Stimulated activated CD8-positive, alpha-beta memory T cell treated with anti-CD3 and anti-CD28 coated beads, Interleukin-15, amount 100 ng/mL, for 4 hours (primary cell): ENCODE measurements at places on chromosomes 7 and 10.

- DNase-seq: no peak
Observed at GRCh38 chr10:11451640-11452260, 159.7 kb downstream of the USP6NL start.

DNA sequence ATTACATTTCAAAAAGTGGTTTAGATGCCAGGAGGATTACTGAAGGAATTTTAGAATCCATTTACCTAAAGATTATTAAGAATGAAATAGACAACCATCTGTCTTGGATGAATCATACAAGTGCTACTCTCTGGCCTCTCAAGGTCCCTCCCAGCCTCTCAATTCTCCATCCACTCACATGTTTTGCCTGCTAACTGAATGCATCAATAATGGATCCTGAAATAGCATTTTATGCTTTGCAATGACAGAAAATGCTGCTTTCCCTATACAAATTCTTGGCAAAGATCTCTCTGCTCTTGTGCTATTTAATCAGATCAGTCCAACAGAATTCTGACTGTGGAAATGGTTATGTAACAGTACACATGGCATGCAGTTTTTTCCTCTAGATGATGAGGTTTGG, 68.1 kb downstream of the HBP1 start:
- no peak for DNase-seq

- DNase-seq: no peak
Observed at GRCh38 chr10:31213959-31214358, 105.1 kb upstream of the ZEB1 start.

DNA sequence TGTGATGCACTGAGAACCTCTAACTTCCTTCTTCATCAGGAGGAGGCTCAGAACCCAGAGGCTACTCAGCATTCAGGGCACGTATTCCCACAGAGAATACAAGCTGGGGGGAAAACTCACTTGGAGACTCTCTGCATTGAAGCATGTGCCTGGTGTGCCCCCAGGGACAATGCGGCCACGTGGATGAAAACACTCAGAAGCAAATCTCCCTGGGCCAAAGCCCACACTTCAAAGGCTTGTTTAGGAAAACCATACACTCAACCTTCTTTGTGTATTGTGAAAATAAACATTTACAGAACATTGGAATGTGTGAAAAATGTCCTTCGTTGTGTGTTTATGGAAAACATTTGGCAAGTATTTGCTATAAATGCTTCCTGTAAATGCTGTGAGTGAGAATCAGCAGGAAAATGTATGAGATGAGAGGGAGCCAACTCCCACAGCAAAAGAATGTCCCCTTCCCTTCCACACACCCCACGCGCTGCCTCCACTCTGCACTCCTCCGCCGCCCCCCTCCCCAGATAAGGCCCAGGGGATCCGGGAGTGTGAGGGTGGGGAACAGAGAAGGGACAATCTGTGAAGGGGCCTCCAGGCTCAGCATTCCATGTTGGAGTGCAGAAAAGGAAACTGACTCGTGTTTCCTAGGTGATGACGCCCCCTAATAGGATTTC, 339.5 kb downstream of the ELMO1 start:
- no peak for DNase-seq

- DNase-seq: no peak
Observed at GRCh38 chr7:46932676-46933424, 649.1 kb downstream of the TNS3 start.

DNA sequence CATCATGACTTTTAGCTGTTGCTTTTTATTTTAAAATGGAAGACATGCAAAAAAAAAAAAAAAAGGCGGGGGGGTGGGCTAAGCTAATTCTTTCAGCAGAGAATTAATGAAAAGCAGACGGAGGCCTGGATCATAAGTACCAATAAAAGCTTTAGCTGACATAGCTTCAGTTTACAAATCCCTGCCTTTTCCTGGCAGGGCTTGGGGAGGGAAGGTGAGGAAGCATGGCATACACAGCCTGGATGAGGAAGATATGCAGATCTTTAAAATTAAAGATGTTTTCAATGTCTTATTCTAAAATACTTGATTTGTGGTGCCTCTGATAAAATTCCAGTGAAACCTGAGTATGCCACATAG, 57.0 kb downstream of the ICA1 start:
- no peak for DNase-seq

- no peak for DNase-seq
Observed at GRCh38 chr7:158049271-158049670, 538.4 kb downstream of the PTPRN2 start.

GRCh38 chr10:62813453-62813852, 2.7 kb downstream of the EGR2 start:
- no peak for DNase-seq

- DNase-seq: no peak
Observed at GRCh38 chr7:8831376-8831775, 398.0 kb downstream of the NXPH1 start.

DNA sequence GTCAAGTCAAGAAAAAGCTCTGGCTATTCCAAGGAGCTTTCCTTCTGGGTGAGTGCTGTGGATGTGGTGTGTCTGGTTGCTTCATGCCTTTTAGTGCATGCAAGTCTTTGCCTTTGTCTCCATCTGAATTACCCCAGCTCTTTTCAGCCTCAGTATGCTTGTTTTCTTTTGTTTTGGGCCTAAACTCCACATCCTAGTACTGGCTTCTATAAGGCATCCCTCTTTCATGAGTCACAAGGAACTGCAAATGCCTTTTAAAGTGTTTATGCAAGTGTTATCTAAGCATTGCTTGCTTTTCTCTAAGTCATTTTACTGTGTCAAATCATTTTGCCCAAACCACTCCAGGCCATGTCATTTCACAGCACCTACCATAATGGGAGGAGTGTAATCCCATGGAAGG, 132.1 kb downstream of the PLCE1 start:
- DNase-seq: no peak

DNA sequence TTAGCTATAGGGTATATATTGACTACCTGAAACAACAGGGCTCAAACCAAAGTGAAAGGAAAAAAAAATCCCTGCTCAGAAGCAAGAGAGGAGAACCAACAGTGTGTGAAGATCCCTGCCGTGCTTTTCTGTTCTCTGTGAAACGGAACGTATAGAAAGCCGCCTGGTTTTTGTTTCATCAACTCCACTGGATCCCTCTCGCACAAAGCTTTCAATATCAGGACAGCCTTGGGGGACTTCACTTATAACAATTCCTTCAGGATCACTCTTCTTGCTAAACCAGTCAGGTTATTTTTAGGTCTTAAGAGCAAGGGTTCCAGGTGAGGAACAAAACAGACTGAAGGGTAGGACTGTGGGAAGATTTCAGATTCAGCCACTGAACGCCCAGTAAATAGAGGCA, 151.1 kb upstream of the CACNA2D1 start:
- DNase-seq: no peak

GRCh38 chr10:69057261-69057950, 30.5 kb upstream of the SRGN start:
- DNase-seq: no peak

DNA sequence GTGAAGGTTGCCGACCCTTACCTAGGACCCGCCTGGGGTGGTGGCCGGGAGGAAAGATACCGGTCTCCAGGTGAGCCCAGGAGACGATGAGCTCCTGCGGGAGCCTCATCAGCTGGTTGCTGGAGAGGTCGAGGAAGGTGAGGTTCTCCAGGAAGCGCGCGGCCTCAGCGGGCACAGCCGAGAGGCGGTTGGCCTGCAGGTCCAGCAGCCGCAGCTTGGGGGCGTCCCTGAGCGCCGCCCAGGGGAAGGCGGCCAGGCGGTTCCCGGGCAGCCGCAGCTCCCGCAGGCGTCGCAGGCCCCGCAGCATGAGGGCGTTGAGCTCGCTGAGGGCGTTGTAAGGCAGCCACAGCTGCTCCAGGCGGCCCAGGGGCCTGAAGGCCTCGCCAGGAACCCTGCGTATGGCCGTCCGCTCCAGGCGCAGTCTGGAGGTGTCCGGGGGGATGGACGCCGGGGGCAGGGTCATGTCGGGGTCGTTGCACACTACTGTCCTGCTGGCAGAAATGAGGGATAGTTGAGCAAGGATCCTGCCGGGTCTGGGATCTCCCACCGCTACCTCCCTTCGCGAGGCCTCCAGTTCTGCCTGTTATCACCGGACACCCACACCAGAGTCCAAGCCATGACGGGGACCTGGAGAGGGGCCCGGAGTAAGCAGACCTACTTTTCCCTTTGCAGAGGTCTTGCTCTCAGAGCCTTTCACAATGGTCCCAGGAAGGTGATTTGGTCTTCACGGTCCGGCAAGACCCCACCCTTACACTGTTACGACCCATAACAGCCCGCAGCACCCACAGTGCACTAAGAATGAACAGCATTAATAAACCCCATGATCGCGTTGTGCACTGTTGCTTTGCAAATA, 3.9 kb downstream of the LRIT1 start:
- no peak for DNase-seq

GRCh38 chr7:44100458-44101302, 3.5 kb upstream of the AEBP1 start:
- no peak for DNase-seq

GRCh38 chr10:31702005-31702404, 226.6 kb downstream of the ARHGAP12 start:
- no peak for DNase-seq

- no peak for DNase-seq
Observed at GRCh38 chr10:68474021-68474420, 2.2 kb upstream of the DNA2 start.

DNA sequence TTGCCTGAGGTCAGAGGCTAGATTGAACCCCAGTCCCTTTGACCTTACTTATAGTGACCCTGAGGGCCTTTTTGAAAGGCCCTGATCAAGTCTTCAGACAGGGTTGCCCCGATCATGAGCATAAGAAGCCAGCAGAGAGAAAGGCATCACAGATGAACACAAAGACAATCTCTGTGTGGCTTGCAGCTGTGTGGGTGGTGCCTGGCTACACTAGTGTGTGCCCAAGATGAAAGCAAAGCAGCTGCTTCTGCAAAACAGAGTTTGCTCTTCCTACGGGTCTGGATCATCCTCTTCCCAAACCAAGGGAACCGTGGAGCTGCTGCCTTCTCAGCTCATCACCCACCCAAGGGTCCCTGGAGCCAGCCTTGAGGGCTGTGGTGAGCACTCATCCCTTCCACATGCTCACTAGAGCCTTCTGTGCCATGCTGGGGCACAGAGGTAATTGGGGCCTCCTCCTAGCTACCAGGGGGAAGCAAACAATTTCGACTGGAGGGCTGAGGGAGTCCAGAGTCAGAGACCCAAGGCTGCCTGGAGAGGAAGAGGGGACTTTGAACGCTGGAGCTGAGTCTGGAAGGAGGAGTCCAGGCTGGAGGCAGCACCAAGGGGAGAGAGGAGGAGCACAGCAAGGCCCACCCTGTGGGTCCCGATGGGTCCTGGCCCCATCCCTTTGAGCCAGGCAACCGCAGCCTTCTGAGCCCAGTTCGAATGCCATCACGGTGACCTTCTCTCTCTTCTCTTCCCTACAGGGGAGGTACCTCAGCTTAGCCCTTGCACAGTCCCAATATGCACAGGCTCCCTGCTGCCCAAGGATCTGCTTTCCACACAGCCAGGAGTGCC, 42.3 kb downstream of the ANTXRL start:
- no peak for DNase-seq

DNA sequence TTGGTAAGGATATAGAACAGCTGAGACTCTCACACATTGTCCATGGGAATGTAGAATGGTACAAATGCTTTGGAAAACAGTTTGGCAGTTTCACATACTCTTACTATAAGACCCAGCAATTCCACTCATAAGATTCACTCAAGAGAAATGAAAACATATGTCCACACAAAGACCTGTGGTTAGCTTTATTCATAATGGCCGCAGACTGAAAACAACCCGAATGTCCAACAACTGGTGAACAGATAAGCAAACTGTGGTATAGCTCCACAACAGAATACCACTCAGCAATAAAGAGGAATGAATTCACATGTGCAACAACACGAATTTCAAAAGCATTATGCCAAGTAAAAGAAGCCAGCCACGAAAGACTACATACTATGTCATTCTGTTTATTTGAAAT, 33.5 kb upstream of the CUL1 start:
- DNase-seq: no peak

DNA sequence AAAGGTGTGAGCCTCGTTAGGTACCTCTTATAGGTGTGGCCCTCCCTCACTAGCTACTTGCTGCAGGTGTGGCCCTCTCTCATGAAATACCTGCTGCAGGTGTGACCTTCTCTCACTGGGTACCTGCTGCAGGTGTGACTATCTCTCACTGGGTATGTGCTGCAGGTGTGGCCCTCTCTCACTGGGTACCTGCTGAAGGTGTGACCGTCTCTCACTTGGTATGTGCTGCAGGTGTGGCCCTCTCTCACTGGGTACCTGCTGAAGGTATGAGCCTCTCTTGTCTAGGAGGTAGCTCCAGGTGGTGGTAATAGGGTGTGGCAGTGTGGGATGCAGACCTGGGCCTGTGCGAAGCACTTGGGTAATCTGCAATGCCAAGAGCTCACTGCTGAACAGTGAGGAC, 170.7 kb upstream of the PLPP4 start:
- DNase-seq: no peak

DNA sequence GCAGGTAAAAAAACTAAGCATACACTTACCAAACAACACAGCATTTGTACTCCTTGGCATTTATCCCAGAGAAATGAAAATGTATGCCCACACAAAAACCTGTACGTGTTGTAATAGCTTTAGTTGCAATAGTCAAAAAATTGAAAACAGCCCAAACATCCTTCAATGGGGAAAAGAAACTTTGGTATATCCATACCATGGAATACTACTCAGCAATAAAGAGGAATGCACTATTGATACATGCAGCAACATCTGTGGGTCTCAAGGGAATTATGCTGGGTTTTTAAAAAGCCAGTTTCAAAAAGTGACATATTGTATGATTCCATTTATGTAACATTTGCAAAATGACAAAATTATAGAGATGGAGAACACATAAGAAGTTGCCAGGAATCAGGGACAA, 35.4 kb downstream of the DPCD start:
- no peak for DNase-seq

DNA sequence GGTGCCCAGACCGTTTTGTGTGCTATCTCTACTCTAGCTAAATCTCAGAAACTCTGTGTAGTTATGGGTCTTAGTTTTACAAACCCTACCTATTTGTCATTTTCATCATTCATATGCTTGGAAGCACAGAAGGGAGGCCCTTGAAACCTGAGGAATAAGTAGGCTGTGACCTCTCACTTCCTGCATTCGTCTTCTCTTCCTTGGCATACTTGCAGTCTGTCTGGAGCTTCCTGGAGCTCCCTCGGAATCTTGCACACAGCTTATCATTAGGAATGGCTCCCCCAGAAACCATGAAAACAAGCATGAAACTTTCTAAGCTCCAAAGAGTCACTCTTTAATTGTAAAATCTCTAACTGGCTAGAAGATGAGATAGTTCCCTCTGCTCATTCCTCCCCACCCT, 376.9 kb upstream of the MYO3A start:
- DNase-seq: no peak

DNA sequence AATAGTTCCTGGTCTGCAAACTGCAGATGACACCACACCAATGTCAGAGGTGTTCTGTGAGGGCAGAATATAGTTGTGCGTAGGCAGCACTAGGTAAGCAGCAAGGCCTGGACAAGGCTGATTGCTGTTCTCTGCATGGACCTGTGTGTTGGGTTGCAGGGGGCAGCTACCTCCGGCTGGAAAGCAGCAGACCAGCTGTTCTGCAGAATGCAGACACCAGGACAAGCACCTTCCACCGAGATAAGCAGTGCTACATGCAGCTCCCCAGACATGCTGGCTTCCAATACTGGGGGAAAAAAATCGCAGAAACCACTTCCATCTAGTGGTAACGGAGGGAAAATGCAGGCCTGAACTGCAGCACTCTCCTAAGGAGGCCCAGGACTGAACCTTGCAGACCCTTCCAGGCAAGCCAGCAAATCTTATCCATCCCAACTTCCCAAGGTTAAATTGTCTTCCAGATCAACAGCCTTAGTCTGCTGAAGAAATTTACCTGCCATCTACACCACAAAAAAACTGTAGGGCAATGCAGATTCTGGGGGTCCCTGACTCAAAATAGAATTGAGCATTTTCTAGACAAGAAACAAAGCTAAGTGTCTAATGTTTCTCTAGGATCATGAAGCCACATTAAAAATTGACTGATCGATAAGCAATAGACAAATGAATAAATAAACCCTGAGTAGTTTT, 50.5 kb upstream of the COBL start:
- no peak for DNase-seq
